ENCODE measurements at places on chromosomes 11 and 22. TPM values are rescaled to one million over a fixed set of nuclear protein-coding genes. Genes with fewer than 3 reads are reported as not detected.
A peak's percentile ranks its signal among the peaks of the same experiment; 100 is the strongest.

- no peak for DNase-seq
These were observed 3.1 kb downstream of the MRGPRX1 start for GRCh38 chr11:18936002-18936673.

DNA sequence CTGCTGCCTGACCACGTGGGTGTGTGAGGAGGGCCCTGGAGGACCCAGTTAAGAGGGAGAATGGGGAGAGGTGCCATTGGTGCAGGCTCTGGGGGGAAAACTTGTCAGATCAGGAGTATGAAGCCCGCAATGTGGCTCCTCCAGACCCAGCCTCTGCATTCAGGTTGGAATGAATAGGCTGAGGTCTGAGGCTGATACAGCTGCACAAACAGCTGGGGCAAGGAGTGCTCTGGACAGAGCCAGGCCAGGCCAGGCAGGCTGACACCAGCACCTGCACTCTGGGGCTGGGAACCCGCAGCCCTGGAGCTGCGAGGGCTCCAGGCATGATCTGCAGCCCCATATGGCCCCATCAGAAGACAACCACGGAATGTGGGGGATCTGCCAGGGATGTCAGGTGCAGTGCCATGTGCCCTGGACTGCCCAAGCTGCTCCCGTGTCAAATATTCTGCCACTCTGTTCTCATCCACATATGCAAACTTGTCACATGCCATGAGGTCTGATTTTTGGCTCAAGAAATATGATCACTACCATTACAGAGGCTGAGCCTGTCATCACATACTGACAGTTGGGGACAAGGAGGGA is 27.2 kb upstream of the KCNJ11 start:
- no peak for DNase-seq

- no peak for DNase-seq
These were observed 234.7 kb downstream of the FAM76B start for GRCh38 chr11:95554911-95555310.

The HEPHL1 gene
- total RNA-seq, result not detected

The KDM4D gene
- total RNA-seq, result 0.83 TPM

DNA sequence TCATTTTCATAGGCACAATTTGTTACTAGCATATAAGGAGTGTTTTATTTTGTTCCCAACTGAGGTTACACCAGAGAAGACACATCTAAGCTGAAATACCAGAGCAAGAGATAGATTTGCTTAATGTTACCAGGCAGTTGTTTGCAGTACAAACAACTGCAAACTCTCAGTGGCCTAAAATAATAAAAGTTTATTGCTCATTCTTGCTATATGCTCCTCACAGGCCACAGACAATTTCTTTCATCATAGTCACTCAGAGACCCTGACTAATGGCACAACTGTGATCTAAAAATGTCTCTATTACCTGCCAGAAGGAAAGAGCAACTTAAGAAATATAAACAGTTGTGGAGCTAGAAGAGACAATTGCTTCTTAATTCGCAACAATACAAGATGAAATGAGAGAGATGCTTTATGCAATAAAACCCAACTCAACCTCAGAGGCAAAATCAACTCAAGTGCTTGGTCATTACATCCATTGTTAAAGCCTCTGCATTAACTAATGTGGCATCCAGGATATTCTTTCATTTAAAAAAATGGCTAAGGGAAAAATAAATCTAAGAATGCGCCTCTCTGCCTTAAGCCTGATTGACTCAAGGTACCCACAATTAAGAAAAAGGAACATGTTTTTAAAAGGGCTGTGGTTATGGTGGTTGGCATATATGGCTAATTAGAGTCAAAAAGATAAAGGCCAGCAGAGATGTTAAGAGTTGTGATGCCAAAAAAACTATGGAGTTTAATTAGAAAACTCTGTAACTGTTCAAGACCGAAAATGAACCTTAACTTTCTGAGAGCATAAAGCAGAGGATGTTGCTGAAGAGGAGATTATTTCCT is 103.7 kb downstream of the CD44 start:
- no peak for DNase-seq

DNA sequence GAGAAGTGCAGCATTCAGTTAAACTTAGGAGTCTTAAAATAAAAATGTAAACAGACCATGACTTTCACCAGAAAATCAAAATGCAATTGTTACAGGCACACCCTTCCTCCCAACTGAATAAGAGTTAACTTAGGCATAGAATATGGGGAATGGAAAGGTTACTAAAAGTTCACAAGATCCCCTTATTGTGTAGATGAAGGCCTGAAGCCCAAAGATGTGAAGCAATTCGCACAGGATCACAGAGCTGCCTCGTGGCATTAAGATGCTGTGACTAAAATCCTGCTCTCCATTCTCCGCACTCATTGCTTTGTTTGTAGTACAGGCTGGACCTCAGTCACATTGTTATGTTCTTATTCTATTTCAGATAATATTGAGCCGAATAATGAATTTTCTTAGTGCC is 4.0 kb downstream of the MS4A5 start:
- no peak for DNase-seq

The OR4C45 gene
- not detected for total RNA-seq

- DNase-seq, result peak; percentile 55
These were observed 7.3 kb upstream of the SYT7 start for GRCh38 chr11:61587951-61588727.

GRCh38 chr11:77530879-77531278 is 57.0 kb upstream of the PAK1 start:
- no peak for DNase-seq

Data from activated CD4-positive, alpha-beta memory T cell treated with anti-CD3 and anti-CD28 coated beads, Interleukin-2, amount 10 ng/mL, durations not matched to agents 7 days and 5 days (primary cell).